IMR-90 (cell line): ENCODE measurements at places on chromosomes 7 and 10.

DNA sequence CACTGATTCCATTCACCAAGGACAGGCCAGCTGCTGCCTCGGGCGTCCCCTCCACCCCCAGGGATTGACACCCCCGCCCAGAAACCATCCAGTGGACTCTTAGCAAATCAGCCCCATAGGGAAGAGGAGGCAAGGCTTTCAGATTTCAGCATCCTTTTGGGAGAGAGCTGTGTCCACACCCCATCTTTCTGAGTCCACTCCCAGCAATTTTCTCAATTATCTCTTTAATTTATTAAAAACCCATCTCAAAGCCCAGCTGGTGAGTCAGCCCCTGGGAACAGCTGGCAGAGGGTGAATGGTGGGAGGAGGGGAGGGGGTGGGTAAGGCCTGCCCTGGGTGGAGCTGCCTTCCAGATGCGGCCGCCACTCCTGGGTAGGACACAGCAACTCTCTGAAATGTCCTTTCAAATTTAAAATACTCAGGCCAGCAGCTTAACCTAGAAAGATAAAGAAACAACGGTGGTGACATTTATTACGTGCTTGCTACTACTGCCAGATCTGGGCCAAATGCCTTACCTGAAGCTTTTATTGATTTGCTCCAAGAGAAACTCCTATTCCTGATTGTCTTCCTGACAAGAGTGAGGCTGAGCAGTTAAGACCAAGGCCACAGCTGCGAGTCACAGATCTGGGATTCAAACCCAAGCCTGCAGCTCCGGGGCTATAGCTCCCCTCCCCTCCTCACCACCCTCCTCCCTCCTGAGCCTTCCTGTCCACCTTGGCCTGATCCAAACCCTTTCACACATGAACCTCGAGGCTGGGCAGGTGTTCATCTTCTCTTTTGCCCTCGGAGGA lies 120.4 kb downstream of the RGS10 start:
- no peak overlapping the region for H3K4me3 ChIP-seq
- peaks cover 12% of the 10 kb centered on the region for H3K4me1 ChIP-seq
- H3K27ac ChIP-seq, result peak overlapping the region; percentile 57; the same call in 1 of the 2 replicates
- DNase-seq, result peak; percentile 57
- no peaks in the 10 kb centered on the region for H3K27me3 ChIP-seq

DNA sequence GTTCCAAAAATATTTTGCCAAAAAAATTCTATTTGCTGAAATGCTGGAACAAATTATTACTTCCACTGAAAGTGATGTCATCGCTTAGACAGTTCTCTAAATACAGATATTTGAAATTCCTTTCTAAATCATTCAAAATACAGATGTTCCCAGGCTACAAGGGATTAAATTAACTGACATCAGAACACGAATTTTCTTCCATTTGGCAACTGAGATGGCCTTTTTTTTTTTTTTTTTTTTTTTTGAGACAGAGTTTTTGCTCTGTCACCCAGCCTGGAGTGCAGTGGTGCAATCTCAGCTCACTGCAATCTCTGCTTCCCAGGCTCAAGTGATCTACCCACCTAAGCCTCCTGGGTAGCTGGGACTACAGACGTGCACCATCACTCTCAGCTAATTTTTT lies 57.0 kb downstream of the P4HA1 start:
- H3K4me3 ChIP-seq, result no peak overlapping the region
- H3K4me1 ChIP-seq, result peaks cover 8% of the 10 kb centered on the region; the same call in 1 of the 2 replicates
- H3K36me3 ChIP-seq, result peaks cover 18% of the 10 kb centered on the region
- peak; percentile 84 for DNase-seq
- no peaks in the 10 kb centered on the region for H3K27me3 ChIP-seq
- peak overlapping the region; percentile 87; the same call in 1 of the 2 replicates for H3K27ac ChIP-seq

GRCh38 chr7:80318081-80318480 lies 183.4 kb downstream of the GNAI1 start:
- no peak overlapping the region for H3K27ac ChIP-seq
- no peak overlapping the region for H3K4me3 ChIP-seq
- H3K27me3 ChIP-seq, result no peaks in the 10 kb centered on the region
- no peak for DNase-seq
- no peaks in the 10 kb centered on the region for H3K36me3 ChIP-seq

GRCh38 chr10:95795602-95796001 lies 39.6 kb downstream of the ENTPD1 start:
- no peaks in the 10 kb centered on the region for H3K27me3 ChIP-seq
- no peak overlapping the region for H3K4me3 ChIP-seq
- H3K36me3 ChIP-seq, result no peaks in the 10 kb centered on the region
- DNase-seq, result peak; percentile 36
- peaks cover 3% of the 10 kb centered on the region; the same call in 1 of the 2 replicates for H3K4me1 ChIP-seq
- no peak overlapping the region for H3K27ac ChIP-seq

DNA sequence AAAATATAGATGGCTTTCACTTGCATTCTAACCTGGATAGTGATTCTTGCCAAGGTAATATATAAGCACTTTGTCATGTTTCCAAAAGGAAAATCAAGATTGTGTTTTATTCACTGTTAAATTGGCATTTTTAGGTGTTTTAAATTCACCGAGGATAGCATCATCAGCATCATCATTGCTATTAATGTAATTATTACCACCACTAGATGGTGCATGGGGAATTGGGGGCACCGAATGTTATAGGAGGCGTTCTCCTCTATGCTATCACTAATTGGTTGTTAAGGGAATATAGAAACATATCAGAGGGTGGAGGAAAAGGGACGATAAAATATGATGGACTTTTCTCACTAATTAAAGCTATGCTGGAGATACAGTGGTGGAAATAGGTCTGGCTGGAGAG lies 95.5 kb downstream of the CELF2 start:
- H3K27ac ChIP-seq, result no peak overlapping the region
- H3K27me3 ChIP-seq, result no peaks in the 10 kb centered on the region
- DNase-seq, result no peak
- H3K4me1 ChIP-seq, result no peaks in the 10 kb centered on the region
- H3K36me3 ChIP-seq, result no peaks in the 10 kb centered on the region

DNA sequence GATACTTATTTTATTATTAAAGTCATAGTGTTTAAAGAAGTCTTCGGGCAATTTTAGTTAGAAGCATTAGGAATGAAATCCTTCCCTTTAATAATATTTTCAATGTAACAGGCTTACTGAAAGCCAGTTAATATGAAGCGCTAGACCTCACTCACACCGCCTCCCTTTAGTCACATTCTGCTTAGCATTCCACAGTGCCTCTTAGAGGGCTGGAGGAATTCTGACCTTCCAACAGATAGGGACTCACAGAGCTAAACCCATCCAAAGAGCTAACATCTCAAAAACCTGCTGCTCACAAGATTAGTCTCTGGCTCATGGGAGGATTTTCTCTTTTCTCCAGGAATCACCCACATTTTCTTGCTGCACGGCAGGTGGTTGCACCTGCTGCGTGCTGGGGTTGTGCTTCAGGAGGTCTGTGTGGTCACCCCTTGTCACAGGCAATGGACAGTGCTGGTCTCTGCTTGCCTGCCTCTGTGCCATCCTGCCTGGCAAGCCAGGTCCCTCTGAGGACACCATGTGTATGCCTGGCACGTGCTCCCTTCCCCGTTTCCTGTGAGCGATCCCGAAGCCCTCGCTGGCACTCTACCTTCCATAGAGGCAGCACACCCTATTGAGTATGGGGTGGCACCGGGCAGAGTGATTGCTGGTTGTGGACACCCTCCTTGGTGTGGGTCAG lies 91.8 kb downstream of the KLF6 start:
- H3K27ac ChIP-seq, result no peak overlapping the region
- H3K4me1 ChIP-seq, result no peaks in the 10 kb centered on the region
- H3K4me3 ChIP-seq, result no peak overlapping the region
- peaks cover 6% of the 10 kb centered on the region; the same call in 1 of the 2 replicates for H3K27me3 ChIP-seq
- no peak for DNase-seq

- no peak overlapping the region for H3K4me3 ChIP-seq
- H3K27me3 ChIP-seq, result no peaks in the 10 kb centered on the region
- H3K36me3 ChIP-seq, result no peaks in the 10 kb centered on the region
These were observed 51.2 kb downstream of the ARL4A start for GRCh38 chr7:12738665-12739064.

GRCh38 chr7:141842904-141843303 lies 1.6 kb upstream of the PRSS37 start:
- no peaks in the 10 kb centered on the region for H3K4me1 ChIP-seq
- no peak overlapping the region for H3K27ac ChIP-seq
- H3K36me3 ChIP-seq, result no peaks in the 10 kb centered on the region
- H3K4me3 ChIP-seq, result no peak overlapping the region
- H3K27me3 ChIP-seq, result no peaks in the 10 kb centered on the region
- DNase-seq, result no peak

- H3K27ac ChIP-seq, result no peak overlapping the region
- H3K4me1 ChIP-seq, result no peaks in the 10 kb centered on the region
- no peak overlapping the region for H3K4me3 ChIP-seq
- DNase-seq, result no peak
- H3K36me3 ChIP-seq, result no peaks in the 10 kb centered on the region
These were observed 123.1 kb downstream of the MBL2 start for GRCh38 chr10:52649511-52649910.

GRCh38 chr7:37901890-37902524 lies 14.6 kb downstream of the SFRP4 start:
- no peak overlapping the region for H3K27ac ChIP-seq
- no peaks in the 10 kb centered on the region for H3K27me3 ChIP-seq
- H3K4me3 ChIP-seq, result no peak overlapping the region
- no peaks in the 10 kb centered on the region for H3K36me3 ChIP-seq
